SJSA1 (cell line): ENCODE measurements at places on chromosomes 7 and 10.
A peak's percentile ranks its signal among the peaks of the same experiment; 100 is the strongest.

DNA sequence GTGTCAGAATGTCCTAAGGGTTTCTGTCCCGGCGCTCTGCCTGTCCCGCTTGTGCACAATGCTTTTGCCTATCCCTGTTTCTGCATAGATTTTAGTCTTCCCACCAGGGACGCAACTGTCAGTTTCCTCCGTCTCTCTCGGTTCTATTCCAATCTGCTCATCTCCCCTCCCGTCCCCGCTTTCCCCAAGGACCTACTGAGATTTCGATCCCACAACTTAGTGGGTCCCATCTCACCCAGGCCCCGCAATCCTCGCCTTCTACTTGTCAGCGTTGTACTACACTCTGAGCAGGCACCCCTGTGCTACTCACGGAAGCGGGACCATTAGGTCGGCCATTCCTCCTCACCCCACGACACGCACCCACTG, 519 bp upstream of the ZNF655 start:
- no peak for DNase-seq

GRCh38 chr7:43137811-43138210, 25.4 kb downstream of the HECW1 start:
- DNase-seq: no peak

- DNase-seq: no peak
Measured at GRCh38 chr7:71485586-71485985, 353.6 kb downstream of the GALNT17 start.

- DNase-seq: peak; percentile 65
Measured at GRCh38 chr7:100130608-100131453, 4.1 kb downstream of the MBLAC1 start.

- DNase-seq: no peak
Measured at GRCh38 chr10:47254611-47255010, 45.4 kb upstream of the GDF10 start.
